AG09319 (cell line): ENCODE measurements at places on chromosomes 11 and 22.

GRCh38 chr11:28582506-28582905, 474.3 kb downstream of the METTL15 start:
- no peak for DNase-seq

GRCh38 chr11:120858740-120859139, 165.2 kb upstream of the TBCEL start:
- no peak for DNase-seq

DNA sequence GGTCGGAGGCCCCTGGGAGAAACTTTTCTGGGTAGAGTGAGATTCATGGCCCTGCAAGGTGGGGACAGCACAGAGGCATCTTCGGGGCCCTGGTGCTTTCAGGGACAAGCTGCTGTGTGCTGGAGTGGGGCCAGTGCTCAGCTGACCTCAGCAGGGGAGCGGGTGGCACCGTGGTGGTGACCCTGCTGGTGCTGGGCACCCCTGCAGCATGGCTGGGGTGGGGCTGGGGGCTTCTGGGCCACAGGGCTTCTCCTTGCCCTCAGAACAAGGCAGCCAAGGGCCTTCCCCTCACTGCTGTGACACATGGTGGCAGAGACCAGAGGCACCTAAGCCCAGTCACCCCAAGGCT, 24.9 kb upstream of the GNB1L start:
- no peak for DNase-seq

DNA sequence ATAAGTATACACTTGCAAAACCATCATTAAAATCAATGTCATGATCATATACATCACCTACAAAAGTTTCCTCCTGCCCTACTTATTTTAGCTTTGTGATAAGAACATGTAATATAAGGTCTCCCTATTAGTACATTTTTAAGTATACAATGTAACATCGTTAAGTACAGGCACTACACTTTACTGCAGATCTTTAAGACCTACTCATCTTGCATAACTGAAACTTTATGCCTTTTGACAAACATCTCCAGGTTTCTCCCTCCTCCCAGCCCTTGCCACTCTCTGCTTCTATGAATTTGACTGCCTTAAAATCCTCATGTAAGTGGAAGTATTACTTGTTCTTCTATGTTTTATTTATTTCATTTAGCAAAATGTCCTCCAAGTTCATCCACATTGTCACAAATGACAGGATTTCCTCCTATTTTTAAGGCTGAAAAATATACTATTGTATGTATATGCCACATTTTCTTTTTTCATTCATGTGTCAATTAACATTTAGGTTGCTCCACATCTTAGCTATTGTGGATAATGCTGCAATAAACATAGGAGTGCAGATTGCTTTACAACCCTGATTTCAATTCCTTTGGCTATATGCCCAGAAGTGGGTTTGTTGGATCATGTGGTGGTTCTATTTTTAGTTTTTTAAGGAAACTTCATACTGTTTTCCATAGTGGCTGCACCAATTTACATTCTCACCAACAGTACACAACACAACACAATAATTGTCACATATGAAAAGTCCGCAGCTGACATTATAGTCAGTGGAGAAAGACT, 471.1 kb upstream of the ANO3 start:
- no peak for DNase-seq

- no peak for DNase-seq
Observed at GRCh38 chr11:75873417-75874221, 58.6 kb downstream of the UVRAG start.
